ENCODE measurements at places on chromosomes 4 and X. TPM values are rescaled to one million over a fixed set of nuclear protein-coding genes. Genes with fewer than 3 reads are reported as not detected.

- H3K27ac ChIP-seq, result no peak overlapping the region
- no peak overlapping the region for H3K4me3 ChIP-seq
- H3K27me3 ChIP-seq, result peaks cover 25% of the 10 kb centered on the region
- DNase-seq, result no peak
- H3K4me1 ChIP-seq, result no peaks in the 10 kb centered on the region
These were observed 4.4 kb downstream of the UNC5C start for GRCh38 chr4:95544113-95545103.

GRCh38 chr4:183314806-183315205 is 5.3 kb downstream of the CLDN22 start:
- H3K27me3 ChIP-seq, result no peaks in the 10 kb centered on the region
- peaks cover 4% of the 10 kb centered on the region for H3K4me1 ChIP-seq
- H3K36me3 ChIP-seq, result peaks cover 38% of the 10 kb centered on the region
- no peak overlapping the region for H3K4me3 ChIP-seq

- H3K4me1 ChIP-seq, result peaks cover 20% of the 10 kb centered on the region
- DNase-seq, result peak; percentile 99
- H3K36me3 ChIP-seq, result no peaks in the 10 kb centered on the region
- peak overlapping the region; percentile 77 for H3K4me3 ChIP-seq
These were observed 3.3 kb downstream of the KLF3 start for GRCh38 chr4:38667085-38667893.

The ERVMER34-1 gene
- polyA plus RNA-seq, result not detected

The RAB41 gene
- not detected for polyA plus RNA-seq

DNA sequence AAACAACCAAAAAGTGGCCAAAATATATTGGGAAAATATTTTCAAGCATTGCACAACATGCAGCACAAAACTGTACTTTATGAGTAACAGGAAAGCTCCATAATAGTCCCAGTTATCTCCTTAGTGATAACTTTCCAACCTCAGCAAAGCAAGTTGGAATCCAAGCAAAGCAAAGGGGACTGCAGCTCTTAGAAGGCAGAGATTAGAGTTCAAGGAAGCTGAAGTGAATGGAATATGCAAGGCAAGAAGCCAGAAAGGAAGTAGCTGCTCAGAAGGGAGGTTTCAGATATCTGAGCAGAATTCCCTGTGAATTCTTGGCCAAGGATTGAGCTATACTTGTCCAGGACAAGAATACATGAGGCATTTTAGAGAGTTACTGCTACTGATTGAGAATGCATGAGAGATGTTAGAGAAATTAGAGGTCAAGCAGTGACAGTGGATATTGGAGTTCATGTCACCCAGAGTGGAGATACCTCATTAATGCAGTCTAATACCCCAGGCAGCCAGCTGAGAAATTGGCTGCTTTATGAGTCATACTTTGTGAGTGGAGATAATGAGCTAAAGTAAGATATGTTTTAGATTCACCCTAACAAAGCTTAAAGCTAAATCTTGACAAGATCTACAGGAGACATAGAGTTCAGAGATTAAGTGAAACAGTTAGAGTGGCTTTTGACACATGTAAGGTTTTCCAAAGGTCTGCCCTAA is 102.8 kb downstream of the INPP4B start:
- peaks cover 3% of the 10 kb centered on the region for H3K4me1 ChIP-seq
- peak; percentile 45 for DNase-seq
- no peaks in the 10 kb centered on the region for H3K27me3 ChIP-seq
- H3K27ac ChIP-seq, result no peak overlapping the region
- no peak overlapping the region for H3K4me3 ChIP-seq

DNA sequence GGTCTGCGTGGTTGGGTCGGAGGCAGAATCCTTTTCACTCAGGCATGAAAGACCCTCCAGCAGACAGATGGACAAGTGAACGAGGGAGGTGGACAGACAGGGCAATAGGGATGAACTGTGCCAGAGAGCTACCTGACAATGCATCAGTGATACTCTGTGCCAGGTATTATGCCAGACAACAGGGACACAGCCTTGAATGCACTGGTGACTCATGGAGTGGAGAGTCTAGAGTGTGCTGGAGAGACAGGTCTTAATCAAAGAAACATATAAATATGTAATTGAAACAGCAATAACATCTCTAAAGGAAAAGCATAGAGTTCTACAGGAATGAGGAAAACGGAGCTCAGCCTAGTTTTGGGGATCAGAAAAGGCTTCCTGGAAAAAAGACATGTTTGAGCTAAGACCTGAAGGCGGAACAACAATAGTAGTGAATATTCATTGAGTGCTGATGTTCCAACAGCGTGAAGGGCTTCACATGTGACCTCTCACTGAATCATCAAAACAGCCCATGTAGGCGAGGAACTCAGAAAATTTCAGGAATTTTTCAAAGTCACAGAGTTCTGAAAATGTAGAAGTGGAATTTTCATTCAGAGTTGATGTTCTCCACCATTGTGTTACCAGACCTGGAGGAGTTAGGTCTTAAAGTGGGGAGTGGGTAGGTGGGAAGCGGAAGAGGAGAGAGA is 20.0 kb upstream of the FGFBP2 start:
- peak; percentile 38 for DNase-seq
- H3K4me1 ChIP-seq, result no peaks in the 10 kb centered on the region
- peaks cover 11% of the 10 kb centered on the region for H3K27me3 ChIP-seq

The AFM gene
- polyA plus RNA-seq, result not detected

The FAM47A gene
- polyA plus RNA-seq, result not detected

DNA sequence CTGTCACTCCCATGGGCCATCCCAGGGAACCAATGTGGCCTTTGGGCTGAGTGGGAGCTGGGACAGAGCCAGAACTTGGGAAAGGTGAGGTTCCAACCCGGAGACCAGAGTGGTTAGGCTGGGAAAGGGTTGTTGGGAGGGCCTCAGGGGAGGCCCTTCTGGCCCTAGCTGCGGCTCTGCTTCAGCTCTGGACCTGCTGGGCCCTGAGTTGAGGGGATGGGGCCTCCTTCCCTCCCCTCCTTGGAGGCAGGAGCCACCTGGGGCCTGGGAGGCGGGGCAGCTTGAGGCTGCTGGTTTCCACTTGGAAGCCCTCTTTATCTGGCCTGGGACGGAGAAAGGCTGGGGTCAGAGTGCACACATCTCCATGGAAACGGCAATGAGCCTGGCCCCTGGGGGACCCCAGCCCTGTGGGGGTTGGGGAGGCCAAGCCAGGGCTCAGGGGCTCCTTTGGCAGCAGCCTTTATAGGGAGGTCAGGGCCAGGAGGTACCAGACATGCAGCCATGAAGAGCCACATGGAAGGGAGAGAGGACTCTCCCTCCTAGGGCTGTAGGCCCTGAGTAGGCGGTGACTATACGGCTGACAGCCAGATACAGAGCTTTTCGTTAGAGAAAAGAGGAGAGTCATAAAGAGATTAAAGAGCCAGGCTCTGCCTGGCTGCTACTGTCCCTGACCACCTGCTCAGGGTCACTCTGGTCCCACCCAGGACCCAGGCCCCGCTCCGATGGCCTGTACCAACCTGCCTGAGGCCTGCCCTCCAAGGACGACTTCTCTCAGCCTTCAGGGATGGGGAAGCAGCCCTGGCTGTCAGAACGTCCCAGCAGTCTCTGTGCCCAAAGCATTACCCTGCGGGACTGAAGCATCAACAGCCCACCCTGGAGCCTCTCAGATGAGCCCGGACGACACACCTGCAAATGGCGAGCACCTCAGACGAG is 6.9 kb upstream of the NSD2 start:
- no peak overlapping the region for H3K27ac ChIP-seq
- H3K4me3 ChIP-seq, result no peak overlapping the region
- H3K27me3 ChIP-seq, result peaks cover 2% of the 10 kb centered on the region
- no peaks in the 10 kb centered on the region for H3K36me3 ChIP-seq

The JCHAIN gene
- polyA plus RNA-seq, result 0.86 TPM

DNA sequence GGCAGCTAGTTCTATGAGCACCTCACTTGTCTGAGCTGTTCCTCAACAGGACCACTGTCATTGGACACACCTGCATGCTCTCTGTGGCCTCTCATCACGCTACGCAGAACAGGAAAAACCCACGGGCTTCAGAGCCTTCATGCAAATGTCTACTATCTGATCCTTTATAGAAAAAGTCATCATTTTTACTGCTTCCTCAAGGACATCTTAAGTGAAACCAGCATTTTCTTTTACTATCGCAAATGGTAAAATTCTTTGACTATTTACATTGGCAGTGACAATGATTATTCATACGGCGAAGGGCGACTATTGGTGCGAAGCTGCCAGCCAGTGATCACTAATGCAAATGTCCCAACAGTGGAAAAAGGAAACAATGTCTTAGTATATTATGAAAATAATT is 147.0 kb downstream of the AFAP1 start:
- peaks cover 49% of the 10 kb centered on the region for H3K36me3 ChIP-seq
- no peaks in the 10 kb centered on the region for H3K27me3 ChIP-seq
- no peak for DNase-seq
- H3K4me3 ChIP-seq, result no peak overlapping the region

GRCh38 chr4:1567519-1567807 is 116.7 kb downstream of the FAM53A start:
- peaks cover 33% of the 10 kb centered on the region for H3K27me3 ChIP-seq
- H3K4me3 ChIP-seq, result no peak overlapping the region
- no peak for DNase-seq
- H3K27ac ChIP-seq, result no peak overlapping the region

DNA sequence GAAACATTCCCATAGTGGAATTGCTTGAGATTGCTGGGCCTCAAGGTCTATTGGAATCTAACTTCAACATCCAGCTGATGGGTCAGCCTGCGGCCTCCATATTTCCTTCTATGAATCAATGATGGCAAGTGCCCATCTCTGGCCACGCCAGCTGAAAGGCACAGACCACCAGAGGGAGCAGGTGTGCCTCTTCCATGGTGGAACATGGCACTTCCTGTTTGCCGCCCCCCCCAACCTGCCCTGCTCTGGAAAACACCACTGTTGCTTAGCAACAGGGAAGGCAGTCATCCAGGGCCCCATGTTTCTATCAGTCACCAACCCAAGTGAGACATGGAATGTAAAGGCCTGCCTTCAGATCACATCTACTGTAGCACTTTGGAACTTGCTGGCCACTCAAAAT is 11.6 kb downstream of the PAGE4 start:
- no peak overlapping the region for H3K27ac ChIP-seq
- H3K4me3 ChIP-seq, result no peak overlapping the region
- H3K4me1 ChIP-seq, result no peaks in the 10 kb centered on the region
- peak; percentile 35 for DNase-seq
- no peaks in the 10 kb centered on the region for H3K36me3 ChIP-seq

The MAOA gene
- polyA plus RNA-seq, result 0.14 TPM

The FRG2 gene
- polyA plus RNA-seq, result not detected

GRCh38 chrX:134600714-134601113 is 57.6 kb downstream of the PLAC1 start:
- peaks cover 15% of the 10 kb centered on the region for H3K4me1 ChIP-seq
- H3K27ac ChIP-seq, result 0 out of 2 replicates have a peak overlapping the region, but pooled peaks have one; percentile 3
- peak; percentile 72 for DNase-seq
- H3K4me3 ChIP-seq, result no peak overlapping the region
- H3K36me3 ChIP-seq, result no peaks in the 10 kb centered on the region

- peaks cover 17% of the 10 kb centered on the region for H3K4me1 ChIP-seq
- DNase-seq, result peak; percentile 47
- no peak overlapping the region for H3K27ac ChIP-seq
These were observed 32.3 kb downstream of the SH3RF1 start for GRCh38 chr4:169238445-169238844.

GRCh38 chr4:107248571-107248970 is 212.5 kb upstream of the DKK2 start:
- peak; percentile 7 for DNase-seq
- H3K36me3 ChIP-seq, result no peaks in the 10 kb centered on the region
- H3K27ac ChIP-seq, result no peak overlapping the region
- H3K4me3 ChIP-seq, result no peak overlapping the region
- H3K27me3 ChIP-seq, result no peaks in the 10 kb centered on the region

The DACH2 gene
- polyA plus RNA-seq, result 2.8 TPM

GRCh38 chrX:107725761-107726555 is 49.6 kb downstream of the TSC22D3 start:
- H3K36me3 ChIP-seq, result no peaks in the 10 kb centered on the region
- peaks cover 2% of the 10 kb centered on the region for H3K4me1 ChIP-seq
- H3K27me3 ChIP-seq, result peaks cover 19% of the 10 kb centered on the region
- H3K4me3 ChIP-seq, result no peak overlapping the region
- no peak for DNase-seq
- no peak overlapping the region for H3K27ac ChIP-seq

The MAMLD1 gene
- 11.0 TPM for polyA plus RNA-seq

- H3K4me3 ChIP-seq, result no peak overlapping the region
- no peaks in the 10 kb centered on the region for H3K36me3 ChIP-seq
- peak; percentile 62 for DNase-seq
- H3K27me3 ChIP-seq, result no peaks in the 10 kb centered on the region
These were observed 201.9 kb upstream of the PPARGC1A start for GRCh38 chr4:24091639-24092233.

DNA sequence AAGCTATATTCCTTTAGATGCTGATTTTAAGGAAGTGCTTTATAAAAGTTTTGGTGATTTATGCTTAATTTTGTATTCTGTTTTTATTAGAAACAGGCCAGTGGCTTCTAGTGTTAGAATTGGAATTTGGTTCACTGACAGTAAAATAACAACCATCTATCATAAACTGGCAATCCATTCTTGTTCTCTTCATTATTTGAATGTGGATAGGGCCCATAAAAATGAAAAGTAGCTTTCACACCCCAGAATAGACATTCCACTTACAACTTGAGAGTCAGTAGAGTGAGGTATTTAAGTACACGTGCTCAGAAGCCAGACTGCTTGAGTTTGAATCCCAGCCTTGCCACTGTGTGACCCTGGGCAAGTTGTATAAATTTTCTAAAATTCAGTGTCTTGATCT is 232.4 kb upstream of the CTSO start:
- no peak overlapping the region for H3K27ac ChIP-seq
- DNase-seq, result no peak

DNA sequence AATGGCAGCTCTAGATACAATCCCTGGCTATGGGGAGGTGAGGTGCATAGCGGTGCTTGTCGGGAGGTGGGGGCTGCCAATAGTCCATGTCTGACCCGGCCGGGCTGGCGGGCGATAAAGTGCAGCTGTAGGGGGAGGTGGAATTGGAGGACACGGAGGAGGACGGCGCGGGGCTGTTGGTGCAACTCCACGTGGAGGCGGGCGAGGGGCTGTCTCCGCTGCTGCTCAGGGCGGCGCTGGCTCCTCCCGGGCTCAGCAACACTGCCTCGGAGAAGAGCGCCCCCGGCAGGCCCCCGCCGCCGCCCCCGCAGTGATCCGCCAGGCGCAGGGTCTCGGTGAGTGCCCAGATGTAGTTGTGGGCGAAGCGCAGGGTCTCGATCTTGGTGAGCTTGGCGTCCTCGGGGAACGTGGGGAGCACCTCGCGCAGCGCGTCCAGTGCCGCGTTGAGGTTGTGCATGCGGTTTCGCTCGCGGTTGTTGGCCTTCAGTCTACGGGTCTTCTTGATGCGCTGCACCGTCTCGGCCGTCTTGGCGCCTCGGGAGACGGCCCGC is 1.3 kb downstream of the NEUROG2 start:
- H3K4me3 ChIP-seq, result peak overlapping the region; percentile 67
- no peak for DNase-seq
- no peaks in the 10 kb centered on the region for H3K36me3 ChIP-seq

DNA sequence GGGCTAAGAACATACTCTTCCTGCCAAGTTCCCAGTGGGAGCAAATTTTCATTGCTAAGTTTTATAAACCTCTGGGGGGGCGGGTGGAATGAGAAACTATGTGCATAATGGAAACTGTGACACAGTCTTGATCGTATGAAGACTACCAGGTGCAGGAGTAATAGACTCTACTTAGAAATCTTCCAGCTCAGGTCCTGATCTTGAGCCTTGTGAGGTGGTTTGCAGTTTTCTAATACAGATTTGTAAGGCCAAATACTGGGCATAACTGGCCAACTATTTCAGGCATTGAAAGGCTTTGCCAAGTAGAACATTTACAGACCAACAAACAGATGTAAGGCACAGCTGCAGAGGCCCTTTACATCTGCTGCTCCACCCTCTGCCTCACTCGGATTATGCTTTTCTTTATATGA is 89.7 kb upstream of the CBR4 start:
- peaks cover 22% of the 10 kb centered on the region for H3K36me3 ChIP-seq
- no peak overlapping the region for H3K27ac ChIP-seq
- no peak overlapping the region for H3K4me3 ChIP-seq
- DNase-seq, result peak; percentile 72

All from IMR-90 (cell line).